HL-60 (cell line): ENCODE measurements at places on chromosomes 2 and 18.

GRCh38 chr2:169087757-169088379, 18.5 kb downstream of the DHRS9 start:
- DNase-seq: no peak

DNA sequence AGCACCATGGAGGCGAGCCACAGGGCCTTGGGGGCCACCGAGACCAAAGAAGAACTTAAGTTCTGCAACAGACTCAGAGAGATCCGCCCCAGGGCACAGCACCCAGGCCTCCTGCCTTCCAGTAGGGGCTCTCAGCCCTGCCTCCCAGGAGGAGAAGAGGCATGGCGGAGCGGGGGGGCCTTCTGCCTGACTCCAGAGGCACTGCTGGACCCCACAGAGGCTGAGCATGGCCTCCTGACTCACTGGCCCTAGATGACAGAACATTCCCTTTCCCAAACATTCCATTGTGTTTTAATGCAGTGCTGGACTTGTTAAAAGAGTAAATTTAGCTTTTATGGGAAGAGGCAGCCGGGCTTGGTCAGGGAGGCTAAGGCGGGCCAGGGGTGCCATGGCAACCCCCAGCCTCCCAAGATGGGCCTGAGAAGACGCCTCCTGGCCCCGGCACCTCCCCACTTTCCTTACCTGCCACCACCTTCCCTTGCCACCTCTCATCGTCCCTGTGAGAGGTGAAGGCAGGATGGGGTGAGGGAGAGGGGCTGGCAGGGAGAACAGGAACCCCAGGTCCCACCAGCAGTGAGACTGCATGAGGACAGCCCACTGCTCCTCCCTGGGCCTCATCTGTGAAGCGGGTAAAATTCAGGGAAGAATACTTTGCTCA, 65.4 kb downstream of the SMAD7 start:
- DNase-seq: no peak

GRCh38 chr2:105294844-105295481, 34.6 kb downstream of the TGFBRAP1 start:
- no peak for DNase-seq

DNA sequence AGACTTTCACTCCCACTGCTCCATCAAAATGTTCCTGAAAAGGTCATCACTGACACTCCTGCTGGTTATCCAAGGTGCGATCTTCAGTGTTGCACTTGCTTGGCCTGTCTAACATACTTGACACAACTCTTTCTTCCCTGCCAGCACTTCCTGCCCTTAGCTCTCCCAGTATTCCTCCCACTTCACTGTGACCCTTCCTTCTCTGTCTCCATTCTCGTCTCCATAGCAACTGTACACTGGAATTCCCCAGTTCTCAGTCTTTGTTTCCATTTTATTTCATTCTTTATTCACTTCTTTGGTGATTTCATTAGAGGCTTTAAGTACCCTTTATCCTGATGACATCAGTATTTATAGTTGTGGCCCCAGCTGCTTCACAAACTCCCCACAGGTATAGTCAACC, 333.0 kb downstream of the IRS1 start:
- no peak for DNase-seq

GRCh38 chr2:24497685-24498084, 6.6 kb downstream of the NCOA1 start:
- DNase-seq: no peak
